Stimulated activated CD8-positive, alpha-beta memory T cell treated with anti-CD3 and anti-CD28 coated beads, Interleukin-15, amount 100 ng/mL, for 24 hours (primary cell): ENCODE measurements at places on chromosomes 5 and 9.
A peak's percentile ranks its signal among the peaks of the same experiment; 100 is the strongest.

GRCh38 chr9:137578518-137579258 lies at the start of gene DPH7:
Gene DPH7, minus strand, starts transcription at chr9:137578925. Its CDS starts 148 bp downstream, at chr9:137578777.
- DNase-seq = peak; percentile 97

- no peak for DNase-seq
Measured at GRCh38 chr9:83384214-83384613, 154.0 kb downstream of the FRMD3 start.

DNA sequence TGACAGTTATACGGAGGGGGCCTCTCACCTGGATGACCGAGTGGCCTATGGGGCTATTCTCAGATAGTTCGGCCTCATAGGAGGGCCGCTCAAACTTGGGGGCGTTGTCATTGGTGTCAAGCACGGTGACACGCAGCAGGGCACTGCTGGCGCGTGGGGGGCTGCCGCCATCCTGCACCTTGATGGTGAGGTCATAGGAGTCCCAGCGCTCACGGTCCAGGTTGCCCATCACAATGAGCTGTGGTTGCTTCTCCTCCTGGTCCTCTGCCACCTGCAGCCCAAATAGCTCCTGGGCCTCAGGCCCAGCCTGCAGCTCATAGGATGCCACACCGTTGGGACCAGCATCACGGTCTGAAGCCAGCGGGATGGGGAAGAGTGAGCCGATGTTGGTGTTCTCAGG lies 9.7 kb downstream of the PCDH1 start:
- DNase-seq = no peak

- no peak for DNase-seq
Measured at GRCh38 chr5:132281856-132282614, 12.2 kb upstream of the SLC22A4 start.

DNA sequence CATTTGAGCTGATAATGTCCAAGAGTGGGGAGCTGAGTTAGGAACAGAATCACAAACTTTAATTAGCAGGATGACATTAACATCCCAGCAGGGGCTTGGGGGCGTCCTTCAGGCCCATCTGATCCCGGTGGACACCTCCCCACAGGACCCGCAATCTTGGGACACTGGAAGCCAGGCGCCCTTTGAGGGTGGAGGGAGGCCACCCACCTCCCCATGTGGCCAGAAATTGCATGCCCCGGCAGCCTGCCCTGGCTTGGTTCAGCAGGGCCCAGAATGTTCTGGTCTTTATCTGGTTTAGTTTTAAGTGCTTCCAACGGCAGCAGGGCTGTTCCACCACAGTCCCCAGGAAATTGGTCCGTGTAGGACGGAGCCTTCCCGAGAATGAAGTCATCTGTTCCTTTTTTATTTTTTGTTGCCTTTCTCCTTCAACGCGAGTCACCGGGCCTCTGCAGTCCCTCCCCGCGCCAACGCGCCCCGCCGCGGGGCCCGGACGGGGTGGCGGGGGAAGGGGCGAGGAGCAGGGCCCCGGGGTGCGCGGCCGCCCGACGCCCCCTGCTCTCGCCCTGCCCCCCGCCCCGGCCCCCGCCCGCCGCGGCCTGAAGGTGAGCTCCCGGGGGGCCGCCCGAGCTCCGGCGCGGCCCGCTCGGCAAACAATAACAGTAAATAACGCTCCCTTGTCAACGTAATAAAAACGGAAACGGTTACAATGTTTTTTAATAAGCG lies 207.9 kb downstream of the C9orf50 start:
- DNase-seq = no peak

DNA sequence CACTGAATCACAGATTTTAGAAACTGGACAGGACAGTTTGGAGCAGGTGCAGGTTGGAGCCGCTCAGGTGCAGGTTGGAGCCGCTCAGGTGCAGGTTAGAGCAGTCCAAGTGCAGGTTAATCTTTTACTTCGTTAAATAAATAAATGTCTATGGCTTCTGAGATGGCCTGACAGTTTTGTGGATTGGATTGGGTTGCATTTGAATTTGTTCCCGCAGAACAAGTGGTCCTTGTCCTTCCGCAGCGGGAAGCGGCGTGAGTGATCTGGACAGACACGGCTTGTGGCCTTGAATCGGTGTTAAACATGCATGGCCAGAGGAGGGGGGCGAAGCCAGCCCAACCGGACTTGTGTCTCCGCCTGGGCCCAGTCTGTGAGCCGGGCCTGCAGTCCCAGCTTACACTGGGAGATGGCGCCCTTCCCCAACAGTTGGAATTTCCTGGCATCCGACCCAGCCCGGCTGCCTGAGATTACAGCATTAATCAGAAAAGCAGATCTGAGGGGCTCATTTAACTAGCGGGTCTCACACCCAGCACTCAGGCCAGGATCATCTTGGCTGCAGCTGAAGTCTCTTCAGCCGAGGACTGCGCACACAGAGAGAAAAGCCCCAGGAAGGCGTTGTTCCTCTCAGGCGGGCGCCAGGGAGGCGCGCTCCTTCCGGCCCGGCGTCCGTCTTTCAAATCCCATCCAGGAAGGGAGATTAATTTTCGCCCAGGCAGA lies 1.5 kb upstream of the OLFM1 start:
- DNase-seq = no peak

- no peak for DNase-seq
Measured at GRCh38 chr9:98043915-98044314, 12.6 kb upstream of the NANS start.

- no peak for DNase-seq
Measured at GRCh38 chr5:54524704-54525103, 7.1 kb downstream of the SNX18 start.

DNA sequence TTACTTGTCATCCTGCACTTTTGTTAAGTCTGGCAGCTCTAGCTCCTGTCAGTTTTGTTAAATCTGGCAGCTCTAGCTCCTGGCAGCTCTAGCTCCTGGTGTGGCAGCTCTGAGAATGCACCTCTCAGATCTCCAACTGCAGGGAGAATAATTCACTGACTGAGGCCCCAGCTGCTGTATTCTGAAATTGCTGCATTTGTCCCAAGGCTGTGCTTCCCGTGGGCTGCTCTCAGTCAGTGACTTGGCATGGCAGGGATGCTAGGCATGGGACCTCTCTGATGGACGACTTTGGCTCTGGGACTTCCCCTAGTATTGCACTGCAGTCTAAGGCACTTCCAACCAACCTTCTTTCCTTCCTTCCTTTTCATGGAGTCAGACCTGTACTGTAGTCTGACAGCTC lies 475.7 kb downstream of the CCDC171 start:
- no peak for DNase-seq

DNA sequence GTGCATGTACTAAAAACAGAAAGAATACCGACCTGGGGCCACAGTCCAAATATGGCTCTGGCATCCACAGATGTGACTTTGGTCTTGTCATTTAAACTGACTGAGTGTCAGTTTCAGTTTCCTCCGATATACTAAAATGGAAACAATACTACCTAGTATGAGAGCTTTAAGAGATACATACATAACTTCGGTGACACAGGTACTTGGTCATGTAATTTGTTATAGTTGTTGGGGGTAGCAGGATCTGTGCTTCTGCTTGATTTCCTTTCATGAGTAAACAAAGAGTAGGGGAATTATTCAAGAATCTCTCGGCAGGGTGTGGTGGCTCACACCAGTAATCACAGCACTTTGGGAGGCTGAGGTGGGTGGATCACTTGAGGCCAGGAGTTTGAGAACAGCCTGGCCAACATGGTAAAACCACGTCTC lies 32.1 kb downstream of the MTMR12 start:
- no peak for DNase-seq

DNA sequence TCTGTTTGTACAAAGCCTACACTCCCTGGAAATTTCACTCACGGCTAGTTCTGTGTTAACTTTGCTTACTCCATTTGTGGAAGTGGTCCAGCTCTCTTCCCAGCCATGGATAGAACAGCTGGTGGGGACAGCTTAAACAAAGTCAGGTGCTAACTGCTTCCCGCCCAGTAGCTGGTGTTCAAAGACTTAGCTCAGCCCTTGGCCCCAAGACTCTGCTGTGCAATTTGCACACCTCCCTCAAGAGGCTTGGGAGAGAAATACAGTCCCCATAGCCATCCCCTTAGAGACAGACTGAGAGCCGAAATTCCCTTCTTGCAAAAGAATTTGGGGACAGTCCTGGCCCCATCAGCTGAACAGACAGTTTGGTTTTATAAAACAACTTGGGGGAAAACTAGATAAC lies 73.8 kb upstream of the RAI14 start:
- no peak for DNase-seq

- no peak for DNase-seq
Measured at GRCh38 chr9:109036744-109037680, 23.7 kb upstream of the CTNNAL1 start.

- DNase-seq = no peak
Measured at GRCh38 chr5:55575815-55576583, 41.2 kb upstream of the PLPP1 start.

GRCh38 chr5:152403046-152403445 lies 2.0 kb downstream of the NMUR2 start:
- DNase-seq = no peak

DNA sequence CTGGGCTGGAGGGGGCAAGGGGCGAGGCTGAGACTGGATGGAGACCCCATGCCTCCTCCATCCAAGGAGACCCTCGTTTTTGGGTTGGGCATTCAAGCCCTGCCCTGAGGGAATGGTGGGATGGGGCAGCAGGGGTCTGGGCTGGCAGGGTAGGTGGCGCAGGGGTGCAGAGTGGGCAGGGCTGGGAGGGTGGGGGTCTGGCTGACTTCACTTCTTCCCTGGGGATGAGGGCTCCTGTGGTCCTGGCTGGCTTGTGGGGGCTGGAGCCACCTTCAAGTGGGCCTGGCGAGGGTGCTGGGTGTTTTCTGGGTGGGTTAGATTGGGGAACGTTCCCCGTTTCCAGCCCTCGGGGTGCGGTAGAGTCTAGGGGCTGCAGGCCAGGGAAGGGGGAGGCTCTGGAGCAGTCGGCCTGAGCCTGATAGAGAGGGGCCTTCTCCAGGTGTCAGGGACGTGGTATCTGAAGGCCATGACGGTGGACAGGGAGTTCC lies 412 bp downstream of the LCN1 start:
- no peak for DNase-seq

GRCh38 chr5:144369006-144369405 lies 198.3 kb downstream of the KCTD16 start:
- DNase-seq = no peak

- no peak for DNase-seq
Measured at GRCh38 chr5:128466554-128466953, 71.5 kb downstream of the FBN2 start.

GRCh38 chr5:33565324-33565723 lies 124.6 kb downstream of the TARS1 start:
- no peak for DNase-seq

DNA sequence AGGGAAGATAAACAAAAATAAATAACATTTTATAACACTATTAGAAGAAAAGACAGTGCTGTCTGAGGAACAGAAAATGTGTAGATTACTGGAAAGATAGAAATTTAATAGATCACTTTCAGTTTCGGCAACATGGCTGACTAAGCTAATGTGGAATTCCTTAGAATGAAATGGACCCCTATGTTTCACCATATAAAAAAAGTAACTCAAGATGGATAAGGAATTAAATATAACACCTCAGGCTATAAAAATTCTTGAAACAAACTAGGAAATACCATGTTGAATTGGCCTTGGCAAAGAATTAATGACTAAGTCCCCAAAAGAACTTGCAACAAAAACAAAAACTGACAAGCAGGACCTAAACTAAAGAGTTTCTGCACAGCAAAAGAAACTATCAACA lies 558.3 kb downstream of the CHSY3 start:
- DNase-seq = no peak

GRCh38 chr5:156135531-156135930 lies 191.4 kb upstream of the SGCD start:
- no peak for DNase-seq

DNA sequence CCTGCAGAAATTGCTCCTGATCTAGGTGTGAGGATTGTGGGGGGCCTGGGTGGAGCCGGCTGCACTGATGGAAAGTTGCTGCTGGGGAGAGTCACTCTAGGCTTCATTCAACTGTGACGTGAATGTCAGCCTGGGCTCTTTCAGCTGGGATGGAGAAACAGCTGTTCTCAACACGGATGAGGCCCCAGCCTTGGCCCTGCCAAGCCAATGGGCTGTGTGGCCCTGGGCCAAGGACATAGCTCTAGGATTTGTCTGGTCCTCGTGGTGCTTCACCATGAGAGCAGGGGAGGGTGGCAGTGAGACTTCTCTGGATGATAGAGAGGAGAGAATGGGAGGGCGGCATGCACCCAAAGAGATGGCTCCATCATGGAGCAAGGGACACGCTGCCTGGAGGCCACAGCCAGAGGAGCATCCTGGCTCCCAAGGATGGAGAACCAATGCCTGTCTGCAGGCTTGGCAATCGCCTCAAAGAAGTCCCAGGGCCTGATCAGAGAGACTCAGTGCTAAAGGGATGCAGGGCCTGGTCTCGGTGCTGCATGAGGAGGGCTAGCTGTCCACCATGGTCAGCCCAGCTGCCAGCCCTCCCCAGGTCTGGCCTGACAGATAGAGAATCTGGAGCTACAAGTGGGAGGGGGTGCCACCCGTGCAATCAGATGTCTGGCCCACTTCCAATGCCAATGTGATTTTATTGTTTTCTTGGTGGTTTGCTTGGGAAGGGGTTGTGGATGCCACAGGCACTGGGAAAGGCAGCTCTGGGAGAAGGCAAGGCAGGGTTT lies 141.0 kb downstream of the GADD45G start:
- no peak for DNase-seq

DNA sequence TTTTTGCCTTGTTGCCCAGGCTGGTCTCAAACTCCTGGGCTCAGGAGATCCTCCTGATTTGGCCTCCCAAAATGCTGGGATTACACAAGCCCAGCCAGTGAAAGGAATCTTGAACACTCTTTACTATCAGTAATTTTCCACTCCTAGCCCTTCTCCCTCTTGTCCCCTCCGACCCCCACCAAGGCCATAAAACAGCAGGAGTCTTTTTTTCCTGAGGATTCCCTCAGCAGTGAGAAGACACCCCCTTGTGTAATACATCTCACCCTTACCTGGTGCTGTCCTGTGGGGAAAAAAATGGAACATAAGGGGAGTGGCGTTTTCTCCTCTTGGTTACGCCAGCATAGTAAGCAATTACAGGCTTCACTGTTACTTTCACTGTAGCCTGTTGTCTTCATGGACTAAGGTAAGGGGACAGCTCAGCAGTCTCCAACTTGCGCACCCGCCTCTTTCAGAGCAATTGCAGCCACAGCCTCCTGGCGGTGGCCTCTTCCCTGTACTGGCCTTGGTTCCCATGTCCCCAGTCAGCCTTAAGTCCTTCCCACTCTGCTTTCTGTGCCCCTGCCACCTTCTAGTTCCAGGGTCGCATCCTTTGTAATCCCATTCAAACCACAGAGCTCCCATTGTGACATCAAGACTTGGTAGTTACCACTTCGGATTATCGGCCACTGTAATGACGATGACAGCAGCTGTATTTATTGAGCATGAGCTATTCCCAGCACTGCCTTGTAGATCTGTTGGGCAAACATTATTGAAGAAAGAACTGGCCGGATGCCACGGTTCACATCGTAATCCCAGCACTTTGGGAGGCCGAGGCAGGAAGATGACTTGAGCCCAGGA lies 10.0 kb downstream of the NAIF1 start:
- DNase-seq = no peak
